Stimulated activated CD8-positive, alpha-beta memory T cell treated with anti-CD3 and anti-CD28 coated beads, Interleukin-15, amount 100 ng/mL, for 24 hours (primary cell): ENCODE measurements at places on chromosomes 6 and 20.

- DNase-seq: no peak
These were observed 147.4 kb upstream of the MLN start for GRCh38 chr6:33950891-33951889.

DNA sequence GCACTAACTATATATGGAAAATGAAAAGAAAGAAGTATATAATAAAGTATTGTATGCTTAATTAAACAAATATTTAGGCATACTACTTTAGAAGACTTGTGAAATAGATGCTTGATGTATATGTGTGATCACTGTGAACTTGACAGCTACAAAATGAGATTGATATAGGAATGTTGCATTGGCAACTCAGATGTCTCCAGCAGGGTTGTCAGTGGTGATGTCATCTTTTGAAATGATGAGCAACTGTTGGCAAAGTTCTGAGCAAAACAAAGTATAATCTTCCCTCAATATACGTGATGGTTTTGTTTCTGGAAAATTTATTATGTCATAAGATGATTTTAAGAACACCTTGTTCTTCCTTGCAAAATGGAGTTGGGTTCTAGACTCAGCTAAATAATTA is 133.8 kb downstream of the ARID1B start:
- DNase-seq: no peak

- DNase-seq: no peak
These were observed 101.5 kb upstream of the BACH2 start for GRCh38 chr6:90397929-90398674.

- no peak for DNase-seq
These were observed 261.9 kb downstream of the CDH26 start for GRCh38 chr20:60219984-60220562.

- no peak for DNase-seq
These were observed 89.7 kb downstream of the LY86 start for GRCh38 chr6:6678185-6678671.

DNA sequence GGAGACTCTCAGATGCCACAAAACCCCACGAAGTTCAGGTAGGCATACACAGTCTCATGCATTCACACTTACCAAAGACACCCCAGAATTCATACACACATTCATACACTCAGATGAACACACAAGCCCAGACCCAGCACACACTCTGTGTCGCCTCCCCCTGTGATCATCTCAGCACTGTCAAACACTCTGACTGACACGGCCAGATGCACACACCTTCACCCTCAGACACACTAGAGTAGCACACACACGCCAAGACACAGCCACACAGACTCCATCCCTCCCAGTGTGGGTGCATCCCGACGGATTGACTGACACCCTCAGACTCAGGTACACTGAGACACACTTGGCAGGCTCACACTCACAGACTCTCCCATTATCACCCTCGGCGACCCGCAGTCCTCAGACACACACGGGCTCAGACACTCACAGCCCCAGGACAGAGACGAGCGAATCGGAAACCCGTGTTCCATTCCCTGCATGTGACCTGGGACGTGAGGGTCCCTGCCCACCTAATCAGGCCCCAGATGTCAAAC is 872 bp upstream of the RIMS4 start:
- no peak for DNase-seq

- DNase-seq: no peak
These were observed 33.5 kb downstream of the CARMIL1 start for GRCh38 chr6:25312703-25313102.

DNA sequence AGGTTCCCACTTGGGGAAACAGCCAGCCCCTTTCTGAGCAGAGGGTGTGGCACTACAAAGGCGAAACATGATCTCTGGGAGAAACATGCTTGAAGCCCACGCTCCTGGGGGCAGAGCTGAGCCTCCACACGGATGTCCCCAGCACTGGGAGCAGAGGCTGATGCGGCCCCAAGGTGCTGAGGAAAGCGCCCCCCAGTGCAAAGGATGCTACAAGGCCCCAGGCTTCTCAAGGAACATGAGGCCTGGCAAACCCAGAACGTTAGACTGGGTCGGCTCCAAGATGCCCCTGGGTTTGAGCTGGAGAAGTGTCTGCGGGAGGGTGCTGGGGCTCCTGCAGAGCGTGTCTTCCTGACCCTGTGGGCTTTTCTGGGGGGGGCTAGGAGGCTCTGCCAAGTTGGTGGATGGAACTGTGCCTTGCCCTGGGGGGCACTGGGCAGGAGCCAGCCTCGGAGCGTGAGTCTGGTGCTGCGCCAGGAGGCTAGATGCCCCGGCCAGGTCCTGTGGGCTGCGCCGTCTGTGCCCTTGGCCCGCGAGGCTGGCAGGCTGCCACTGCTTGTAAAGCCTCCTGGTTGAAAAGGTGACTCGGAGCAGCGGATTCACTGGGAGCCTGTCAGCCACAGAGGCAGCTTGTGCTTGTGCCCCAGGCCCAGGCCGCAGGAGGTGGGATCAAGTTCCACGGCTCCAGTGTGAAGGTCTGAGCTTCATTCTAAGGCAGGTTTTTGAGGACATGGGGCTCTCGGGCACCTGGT is 8.1 kb downstream of the SYNJ2 start:
- no peak for DNase-seq

GRCh38 chr6:87965806-87966205 is 81.8 kb upstream of the SPACA1 start:
- DNase-seq: no peak

DNA sequence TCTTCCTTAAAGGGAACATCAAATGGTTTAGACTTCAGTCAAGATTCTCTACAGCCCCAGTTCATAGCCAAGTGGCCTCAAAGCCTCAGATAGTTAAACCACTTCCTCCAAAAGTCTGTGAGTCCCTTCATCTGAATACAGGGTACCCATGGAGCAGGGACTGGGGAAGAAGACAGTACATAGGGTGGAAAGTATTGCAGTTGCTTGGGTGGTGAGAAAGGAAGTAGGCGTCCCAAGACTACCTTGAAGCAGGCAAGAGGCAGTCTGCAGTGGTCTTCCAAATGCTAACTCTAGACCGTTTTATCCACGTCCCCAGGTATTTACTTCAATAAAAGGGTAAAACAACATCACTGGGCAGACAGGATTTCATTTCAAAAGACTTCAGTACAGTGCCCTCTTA is 2.0 kb downstream of the FYN start:
- no peak for DNase-seq

- DNase-seq: no peak
These were observed 79.0 kb downstream of the NRSN1 start for GRCh38 chr6:24205020-24205492.

DNA sequence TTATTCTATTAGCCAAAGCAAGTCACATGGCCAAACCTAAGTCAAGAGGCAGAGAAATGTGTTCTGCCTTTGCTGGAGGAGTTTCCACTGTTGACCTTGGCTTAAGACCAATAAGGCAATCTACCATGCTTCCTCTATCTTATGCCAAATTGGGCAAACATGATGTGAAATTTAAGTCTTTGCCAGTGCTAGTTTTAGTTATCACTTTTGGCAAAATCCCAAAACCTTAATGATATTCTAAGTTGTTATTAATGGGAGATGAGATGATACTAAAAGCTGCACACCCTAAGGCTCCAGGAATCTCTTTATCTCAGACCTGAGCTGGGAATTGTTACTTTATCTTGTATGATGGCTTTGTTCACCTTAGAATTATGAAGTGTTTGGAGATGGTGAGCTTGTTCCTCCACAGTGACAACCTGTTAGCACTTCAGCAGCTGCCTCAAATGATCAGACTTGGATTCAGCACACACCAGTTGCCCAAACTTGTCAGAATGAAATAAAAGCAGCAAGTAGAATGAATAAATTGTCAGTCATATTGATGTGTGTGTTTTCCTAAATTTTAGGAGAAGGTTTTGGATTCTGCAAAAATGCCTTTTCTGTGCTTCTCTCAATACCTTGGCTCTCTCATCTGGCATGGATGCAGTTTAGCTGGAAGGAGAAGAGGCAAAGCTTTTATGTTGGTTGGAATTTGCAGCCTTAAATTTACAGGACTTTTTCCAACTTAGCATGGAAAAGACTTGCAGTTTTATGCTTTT is 49.3 kb downstream of the RIN2 start:
- DNase-seq: no peak

DNA sequence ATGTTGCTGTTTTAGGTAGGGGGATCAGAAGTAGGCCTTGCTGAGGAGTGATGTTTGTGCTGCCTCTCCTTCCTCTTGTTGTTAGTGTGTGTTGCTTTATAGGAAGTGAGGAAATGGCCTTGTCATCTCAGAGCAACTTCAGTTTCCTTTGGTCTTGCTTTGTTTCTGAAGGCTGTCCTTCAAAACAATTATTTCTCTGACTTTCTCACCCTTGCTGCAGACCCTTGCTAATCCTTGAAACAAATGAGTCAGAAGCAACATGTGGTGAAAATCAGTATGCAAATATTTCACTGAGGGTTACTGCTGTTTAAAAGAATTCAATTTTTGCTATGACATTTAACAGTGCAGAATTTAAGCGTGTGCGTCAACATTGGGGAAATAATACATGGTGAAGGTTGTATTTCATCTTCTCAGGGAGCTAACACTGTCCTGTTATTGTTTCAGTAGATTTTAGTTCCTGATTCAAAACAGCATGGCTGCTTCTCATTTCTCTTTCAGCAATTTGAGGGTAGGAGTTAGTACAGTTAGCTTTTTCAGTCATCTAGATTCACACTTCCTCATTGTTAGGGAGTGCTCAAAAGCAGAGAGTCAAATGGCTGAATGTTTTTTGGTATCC is 13.8 kb downstream of the RNF144B start:
- DNase-seq: no peak

GRCh38 chr20:45138561-45139300 is 14.5 kb upstream of the WFDC12 start:
- peak; percentile 54 for DNase-seq

DNA sequence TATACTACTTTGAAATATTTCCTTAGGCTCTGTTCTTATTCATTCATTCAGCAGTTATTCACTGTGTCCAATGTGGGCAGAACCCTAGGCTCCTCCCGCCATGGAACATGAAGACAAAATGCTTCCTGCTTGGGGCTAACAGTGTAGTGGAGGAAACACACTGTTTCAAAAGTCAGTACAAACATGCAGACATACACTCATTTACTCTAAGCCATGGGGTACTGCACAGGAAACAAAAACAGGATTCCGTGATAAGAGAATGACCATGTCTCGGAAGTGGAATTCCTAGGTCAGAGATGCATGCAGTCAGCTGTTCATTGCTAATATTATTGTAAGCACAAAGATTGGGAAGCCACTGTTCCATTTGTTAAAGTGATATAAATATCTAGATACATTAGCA is 18.4 kb upstream of the FAM209A start:
- DNase-seq: no peak

DNA sequence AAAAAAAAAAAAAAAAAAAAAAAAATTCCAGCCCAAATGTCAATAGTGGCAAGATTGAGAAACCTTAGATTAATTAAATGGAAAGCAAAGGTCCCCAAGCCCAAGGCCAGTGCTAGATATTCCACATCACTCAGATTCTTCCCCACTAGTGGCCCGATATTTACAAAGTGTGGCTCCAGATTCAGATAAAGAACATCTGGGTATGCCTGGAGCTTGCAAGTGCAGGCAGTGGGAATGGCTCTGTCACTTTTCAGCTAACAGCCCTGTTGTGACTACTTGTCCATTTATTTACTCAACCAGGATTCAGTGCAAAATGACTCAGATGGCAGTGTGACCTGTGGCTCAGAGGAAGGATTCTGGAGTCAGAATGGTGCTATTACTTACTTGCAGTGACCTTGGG is 8.2 kb upstream of the KCNB1 start:
- DNase-seq: no peak

DNA sequence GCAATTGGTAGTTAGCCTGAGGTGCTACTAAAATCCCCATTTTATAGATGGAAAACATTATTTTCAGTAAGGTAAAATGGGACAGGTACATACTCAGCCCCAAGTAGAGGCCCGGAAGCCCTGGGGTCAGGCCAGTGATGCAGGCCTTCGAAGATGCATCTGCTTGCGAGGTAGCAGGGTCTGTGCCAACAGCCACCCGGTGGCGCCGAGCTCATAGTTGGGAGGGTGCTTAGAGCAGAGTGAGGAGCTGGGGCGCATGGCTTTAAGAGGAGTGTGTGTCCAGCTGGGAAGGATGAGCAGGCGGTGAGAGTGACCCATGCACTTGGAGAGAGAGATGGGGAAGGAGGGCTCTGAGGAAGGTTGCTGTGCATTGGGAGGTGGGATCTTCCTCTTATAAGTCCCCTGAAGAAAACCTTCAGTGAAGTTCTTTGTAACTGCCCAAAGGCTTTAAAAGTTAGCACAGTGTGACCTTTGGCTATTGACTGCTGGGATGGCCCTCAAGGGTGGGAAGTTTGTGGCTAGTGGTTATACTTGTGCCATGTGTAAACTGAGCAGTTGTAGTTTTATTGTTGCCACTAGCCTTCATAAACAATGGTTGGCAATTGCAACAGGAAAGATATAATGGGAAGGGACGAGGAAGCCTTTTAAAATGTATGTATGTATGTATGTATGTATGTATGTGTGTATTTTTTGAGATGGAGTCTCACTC is 71.1 kb downstream of the TOX2 start:
- no peak for DNase-seq

DNA sequence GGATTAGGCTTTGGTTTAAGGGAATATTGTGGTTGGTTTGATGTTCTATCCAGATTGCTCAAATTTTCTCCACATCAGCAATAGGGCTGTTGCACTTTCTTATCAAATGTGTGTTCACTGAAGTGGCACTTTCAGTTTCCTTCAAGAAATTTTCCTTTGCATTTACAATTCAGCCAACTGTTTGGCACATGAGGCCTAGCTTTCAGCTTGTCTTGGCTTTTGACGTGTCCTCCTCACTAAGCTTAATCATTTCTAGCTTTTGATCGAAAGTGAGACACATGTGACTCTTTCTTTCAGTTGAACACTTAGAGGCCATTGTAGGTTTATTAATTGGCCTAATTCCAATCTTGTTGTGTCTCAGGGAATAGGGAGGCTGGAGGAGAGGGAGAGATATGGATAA is 104.8 kb downstream of the FLRT3 start:
- no peak for DNase-seq

GRCh38 chr6:163738304-163738703 is 323.8 kb downstream of the QKI start:
- DNase-seq: no peak

DNA sequence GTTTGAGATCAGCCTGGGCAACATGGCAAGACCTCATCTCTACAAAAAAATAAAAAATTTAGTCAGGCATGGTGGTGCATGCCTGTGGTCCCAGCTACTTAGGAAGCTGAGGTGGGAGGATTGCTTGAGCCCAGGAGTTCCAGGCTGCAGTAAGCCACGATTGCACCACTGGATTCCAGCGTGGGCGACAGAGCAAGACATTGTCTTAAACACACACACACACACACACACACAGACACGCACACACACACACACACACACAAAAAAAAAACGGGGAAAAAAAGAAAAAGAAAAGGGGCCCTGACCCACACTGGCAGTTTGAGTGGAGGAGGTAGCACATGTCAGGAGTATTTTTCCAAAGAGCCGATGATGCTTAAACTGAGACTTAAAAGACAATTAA is 122.2 kb downstream of the AFG1L start:
- DNase-seq: no peak

GRCh38 chr6:112466373-112467151 is 119.4 kb downstream of the RFPL4B start:
- no peak for DNase-seq

GRCh38 chr6:135004399-135004798 is 50.2 kb downstream of the HBS1L start:
- DNase-seq: no peak

- DNase-seq: no peak
These were observed 3.5 kb upstream of the SYNJ2 start for GRCh38 chr6:157978021-157978783.

GRCh38 chr20:37880726-37881591 is 22.0 kb upstream of the VSTM2L start:
- DNase-seq: no peak

- no peak for DNase-seq
These were observed 245 bp downstream of the SRC start for GRCh38 chr20:37346236-37346534.
